ENCODE measurements at places on chromosomes 7 and 10. TPM values are rescaled to one million over a fixed set of nuclear protein-coding genes. Genes with fewer than 3 reads are reported as not detected.
A peak's percentile ranks its signal among the peaks of the same experiment; 100 is the strongest.

PCBD1 gene
- total RNA-seq: 38.3 TPM

SORCS1 gene
- 9.1 TPM for total RNA-seq

SMARCD3 gene
- total RNA-seq: 50.7 TPM

CEP55 gene
- 30.7 TPM for total RNA-seq

RBM20 gene
- total RNA-seq: 0.61 TPM

PI4K2A gene
- 19.4 TPM for total RNA-seq

HMX3 gene
- total RNA-seq: not detected

IRF5 gene
- not detected for total RNA-seq

SPOCK2 gene
- total RNA-seq: 1.4 TPM

KCNMA1 gene
- total RNA-seq: 0.93 TPM

HACD1 gene
- total RNA-seq: 14.6 TPM

KIF5B gene
- 94.9 TPM for total RNA-seq

PTF1A gene
- total RNA-seq: not detected

GJD4 gene
- not detected for total RNA-seq

DNA sequence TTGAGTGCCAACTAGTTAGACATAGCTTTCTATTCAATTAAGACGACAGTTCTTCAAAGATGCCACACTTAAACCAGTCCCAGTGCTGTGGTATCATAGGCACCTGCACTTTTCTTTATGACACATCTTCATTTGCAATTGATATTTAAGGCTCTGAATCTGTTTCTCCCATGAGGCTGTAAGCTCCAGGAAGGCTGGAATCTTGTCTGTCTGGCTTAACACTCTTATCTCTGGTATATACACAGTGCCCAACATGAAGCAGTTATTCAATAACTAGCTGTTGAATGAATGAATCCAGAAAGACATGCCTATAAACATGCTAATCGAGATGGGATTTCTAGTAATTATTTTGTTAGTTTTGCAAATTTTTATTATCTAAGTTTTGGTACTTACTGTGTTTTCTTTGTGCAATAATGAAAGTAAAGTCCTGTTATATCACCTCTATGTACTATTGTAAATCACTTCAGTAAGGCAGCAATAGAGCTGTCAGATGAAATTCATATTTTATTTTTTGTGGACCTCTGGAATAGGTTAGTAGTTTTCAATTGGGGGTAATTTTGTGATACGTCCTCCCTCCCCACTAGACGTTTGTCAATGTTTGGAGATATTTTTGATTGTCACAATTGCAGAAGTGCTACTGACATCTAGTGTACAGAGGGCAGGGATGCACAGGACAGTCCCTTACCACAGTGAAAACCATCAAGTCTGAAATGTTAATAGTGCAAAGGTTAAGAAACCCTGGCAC is 51.3 kb upstream of the STEAP4 start:
- no peak for DNase-seq

GRCh38 chr7:28433699-28434219 is 21.4 kb downstream of the CREB5 start:
- DNase-seq: no peak

GRCh38 chr10:16902606-16903005 is 85.4 kb upstream of the RSU1 start:
- no peak for DNase-seq

DNA sequence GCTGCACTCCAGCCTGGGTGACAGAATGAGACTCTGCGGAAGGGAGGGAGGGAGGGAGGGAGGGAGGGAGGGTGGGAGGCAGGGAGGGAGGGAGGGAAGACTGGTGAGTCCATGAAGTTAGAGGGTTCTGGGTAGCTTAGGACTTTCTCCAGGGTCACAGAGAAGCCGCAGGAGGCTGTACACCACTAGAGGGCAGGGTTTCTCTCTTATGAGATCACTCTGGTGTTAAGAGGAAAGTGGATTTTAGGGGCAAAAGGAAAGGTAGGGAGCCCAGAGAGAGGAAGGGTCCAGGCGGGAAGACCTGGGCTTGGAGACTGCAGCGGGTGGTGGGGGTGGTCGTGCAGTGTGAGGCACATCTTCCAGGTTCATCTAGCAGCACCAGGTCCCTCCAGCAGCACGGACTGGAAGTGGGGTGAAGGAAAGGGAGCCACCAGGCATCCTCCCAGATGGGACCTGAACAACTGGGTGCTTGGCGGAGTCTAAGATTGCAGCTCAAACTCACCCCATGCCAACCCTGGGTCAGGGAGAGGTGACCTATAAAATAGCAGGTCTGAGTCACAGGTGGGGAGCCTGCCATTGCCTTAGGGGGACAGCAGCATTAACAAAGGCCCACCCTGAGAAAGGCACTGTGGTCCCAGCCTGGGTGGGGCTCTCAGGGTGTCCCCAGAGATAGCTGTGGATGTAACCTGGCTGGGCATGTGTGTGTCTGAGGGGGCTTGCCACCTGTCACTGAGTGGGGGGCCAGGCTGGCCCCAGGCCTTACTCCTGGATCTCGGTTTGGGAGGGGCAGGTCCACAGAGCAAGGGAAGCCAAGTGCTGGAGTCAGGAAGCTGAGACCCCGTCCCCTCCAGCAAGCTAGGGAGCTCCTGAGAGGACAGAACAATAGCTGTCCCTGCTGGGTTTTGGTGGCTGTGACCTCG is 48.5 kb upstream of the SLC29A3 start:
- DNase-seq: peak; percentile 65

DNA sequence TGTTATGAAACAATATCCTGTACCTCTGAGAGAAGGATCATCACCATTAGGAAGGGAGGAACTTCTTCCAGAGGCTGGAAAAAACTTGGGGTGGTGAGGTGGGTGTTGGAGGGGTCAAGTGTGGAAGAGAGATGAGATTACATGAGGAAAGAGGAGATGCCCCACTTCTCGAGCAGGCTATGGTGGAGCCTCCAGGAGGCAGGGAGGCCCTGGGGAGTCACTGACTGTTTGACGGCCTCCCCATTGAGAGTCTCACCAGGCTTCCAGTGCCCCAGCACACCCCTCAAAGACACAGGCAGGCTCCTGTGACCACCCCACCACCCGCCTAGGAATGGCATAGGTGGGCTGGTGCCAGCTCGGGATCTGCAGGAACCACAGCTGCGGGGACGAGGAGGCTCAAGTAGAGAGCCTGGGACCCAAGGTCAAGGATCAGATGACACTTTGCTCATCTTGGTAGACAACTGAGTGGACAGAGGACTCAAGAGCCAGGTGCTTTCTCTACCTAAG is 185.3 kb upstream of the GDF10 start:
- DNase-seq: no peak

DNA sequence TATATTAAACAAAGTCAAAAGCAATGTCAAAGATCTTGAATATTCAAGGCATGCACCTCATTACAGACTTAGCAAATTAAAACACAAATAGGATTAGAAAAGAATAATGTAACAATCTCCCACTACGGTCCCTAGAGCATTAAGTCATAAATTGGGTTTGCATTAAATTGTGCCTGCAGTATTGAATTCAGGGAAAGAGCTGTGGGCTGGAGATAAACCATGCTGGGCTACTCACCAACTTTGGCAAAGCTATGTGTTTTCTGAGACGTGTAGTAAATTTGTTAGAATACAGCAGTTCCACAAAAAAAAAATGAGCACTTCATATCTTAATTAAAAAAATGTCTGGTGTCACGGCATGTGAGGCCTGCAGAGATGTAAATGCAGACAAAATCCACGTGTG is 241.6 kb downstream of the SNX10 start:
- no peak for DNase-seq

DNA sequence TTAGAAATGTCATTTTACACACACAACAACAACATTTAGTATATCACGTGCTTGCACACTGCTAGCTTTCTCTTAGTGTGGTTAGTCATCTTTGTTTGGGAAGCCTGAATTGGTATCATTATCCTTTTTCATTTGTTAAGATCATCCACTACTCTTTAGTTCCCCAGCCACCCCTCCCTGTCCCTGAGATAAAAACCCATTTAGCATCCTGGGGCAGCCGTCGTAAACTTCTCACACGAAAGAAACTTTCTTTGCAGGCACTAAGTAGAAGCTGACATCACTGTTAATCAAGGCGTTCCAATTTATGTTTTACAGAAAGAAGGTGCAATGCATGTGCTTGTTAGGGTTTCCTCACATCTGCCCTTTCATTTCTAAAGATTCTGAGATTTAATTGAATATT is 475.1 kb upstream of the FZD8 start:
- DNase-seq: no peak

- no peak for DNase-seq
Measured at GRCh38 chr10:14653271-14654161, 121.2 kb downstream of the FAM107B start.

GRCh38 chr7:28318101-28318762 is 94.1 kb upstream of the CREB5 start:
- no peak for DNase-seq

DNA sequence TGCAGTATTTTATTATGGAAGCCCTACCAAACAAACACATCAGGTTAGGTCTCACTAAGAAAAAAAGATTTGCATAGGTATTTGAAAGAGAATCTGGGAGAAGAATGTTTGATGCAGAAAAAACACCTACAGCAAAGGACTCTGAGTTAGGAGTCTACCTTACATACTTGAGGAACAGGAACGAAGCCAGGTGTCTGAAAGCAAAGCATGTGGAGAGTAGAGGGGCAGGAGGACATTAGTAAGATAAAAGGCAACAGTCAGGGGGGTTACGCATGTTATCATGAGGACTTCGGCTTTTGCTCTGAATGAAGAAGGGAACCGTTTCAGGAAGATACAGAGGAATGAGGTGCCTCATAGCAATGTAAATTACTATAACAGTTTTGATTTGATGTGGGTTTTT is 87.9 kb upstream of the PTER start:
- no peak for DNase-seq

DNA sequence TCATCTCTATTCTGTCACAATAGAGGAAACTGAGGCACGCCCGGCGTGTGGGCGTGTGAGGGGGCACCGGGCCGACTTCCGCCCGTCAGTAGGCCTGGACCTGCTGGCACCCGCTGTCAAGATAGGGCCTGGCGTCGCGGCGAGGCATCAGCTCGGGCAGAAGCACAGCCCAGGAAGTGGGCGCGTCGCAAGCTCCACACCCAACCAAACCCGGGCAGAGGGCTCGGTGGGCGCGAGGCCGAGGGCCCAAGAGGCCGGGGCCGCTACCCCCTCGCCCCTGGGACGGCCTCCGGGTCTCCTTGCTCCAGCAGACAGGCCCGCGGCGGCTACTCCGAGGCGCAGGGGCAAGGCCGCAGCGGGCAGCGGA is 91.2 kb downstream of the SPAG6 start:
- DNase-seq: no peak

DNA sequence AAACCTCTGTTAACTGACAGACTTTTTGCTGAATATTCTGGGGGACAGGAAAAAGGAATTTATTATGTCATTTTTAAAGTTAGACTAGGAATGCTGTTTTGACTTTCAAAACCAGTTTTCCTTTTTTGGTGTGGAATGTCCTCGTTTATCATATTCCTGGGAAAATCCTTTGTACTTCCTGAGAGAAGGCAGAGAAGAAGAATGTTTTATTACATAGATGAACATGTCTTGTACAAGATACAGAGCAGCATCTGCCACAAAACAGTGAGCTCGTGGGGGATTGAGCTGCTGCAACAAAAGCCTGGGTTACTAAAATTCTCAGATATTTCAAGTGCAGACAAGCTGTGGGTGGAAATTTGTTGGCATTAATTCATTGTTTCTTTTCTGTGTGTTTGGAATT is 20.2 kb downstream of the MCU start:
- DNase-seq: no peak

- DNase-seq: no peak
Measured at GRCh38 chr7:99762680-99763327, 21.2 kb downstream of the CYP3A4 start.

DNA sequence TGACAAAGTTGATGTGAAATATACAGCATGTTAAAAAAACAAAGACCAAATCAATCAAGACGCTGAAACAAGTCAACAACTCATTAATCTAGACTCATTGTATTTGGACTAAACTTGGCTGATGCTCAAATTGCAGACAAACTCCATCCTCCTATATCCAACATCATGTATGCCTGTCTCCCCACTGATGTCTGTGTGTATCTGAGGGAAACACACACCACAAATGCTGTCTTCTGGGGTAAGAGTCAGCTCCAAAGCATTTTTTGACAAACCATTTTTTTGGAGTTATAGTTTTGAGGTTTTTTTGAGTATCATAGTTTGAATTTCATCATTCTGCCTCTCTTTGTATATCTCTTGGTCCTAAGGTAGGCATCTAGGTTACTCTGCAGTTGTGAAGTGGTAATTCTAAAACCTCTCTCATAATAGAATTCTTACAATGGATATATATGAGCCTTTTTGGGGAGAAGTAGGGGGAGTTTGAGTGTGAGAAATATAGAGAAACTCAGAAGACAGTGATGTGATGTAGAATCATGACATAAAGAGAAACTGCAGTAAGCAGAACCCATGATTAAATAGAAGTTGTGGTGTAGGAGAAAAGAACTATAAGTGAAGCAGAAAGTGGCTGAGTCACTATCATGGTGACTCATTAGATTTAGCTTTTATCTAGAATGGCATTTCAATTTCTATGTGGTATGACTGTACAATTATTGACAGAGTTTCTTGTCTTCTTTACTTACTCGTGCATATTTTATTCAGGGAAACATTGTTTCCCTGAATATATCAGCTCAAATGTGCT is 1531.1 kb upstream of the LRRTM3 start:
- no peak for DNase-seq

- no peak for DNase-seq
Measured at GRCh38 chr7:48481235-48481634, 310.0 kb downstream of the ABCA13 start.

GRCh38 chr10:34816501-34817002 is 1.5 kb upstream of the PARD3 start:
- DNase-seq: peak; percentile 16

DNA sequence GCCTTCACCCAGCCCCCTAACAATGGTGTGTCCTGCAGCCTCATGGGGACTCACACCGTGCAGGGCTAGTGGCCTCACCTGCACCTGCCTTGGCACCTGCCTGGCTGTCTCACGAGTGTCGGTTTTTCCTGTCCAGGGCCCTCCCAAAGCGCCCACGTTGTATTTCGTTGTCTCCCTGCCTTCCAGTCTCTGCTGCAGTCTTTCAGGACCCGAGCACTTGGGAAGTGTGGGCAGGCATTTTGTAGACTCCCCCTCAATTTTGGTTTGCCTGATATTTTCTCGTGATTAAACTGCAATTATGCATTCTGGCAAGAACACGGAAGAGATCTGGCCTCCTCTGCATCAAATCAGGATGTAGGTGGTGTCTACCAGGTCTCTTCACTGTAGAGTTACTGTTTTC is 17.9 kb downstream of the BNIP3 start:
- DNase-seq: no peak

DNA sequence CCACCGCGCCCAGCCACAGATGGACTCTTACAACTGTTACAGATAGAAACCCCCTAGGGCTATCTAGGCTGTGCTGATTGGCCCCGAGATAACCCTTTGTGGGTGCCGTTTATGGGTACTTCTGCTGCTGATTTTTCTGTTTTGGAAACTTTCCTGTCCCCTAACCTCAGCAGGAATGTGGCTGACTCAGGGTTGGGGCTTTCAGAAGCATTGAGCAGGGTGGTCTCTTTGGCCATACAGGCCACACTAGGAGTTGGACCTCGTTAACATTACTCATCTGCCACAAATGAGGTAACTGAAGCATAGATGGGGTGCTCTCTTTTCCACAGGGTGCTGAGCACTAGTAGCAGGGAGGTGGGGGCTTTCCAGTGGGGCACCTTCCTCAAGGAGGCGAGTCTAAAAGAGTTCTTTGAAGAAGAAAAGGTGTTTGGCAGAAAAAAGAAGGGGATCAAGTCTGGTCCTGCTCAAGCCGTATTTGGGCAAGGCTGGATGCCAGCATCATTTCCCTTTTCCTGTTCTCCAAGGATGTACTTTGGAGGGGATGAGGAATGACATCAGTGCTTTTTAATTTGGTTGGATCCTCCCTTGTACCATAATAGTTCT is 6.4 kb downstream of the ZSCAN25 start:
- DNase-seq: no peak

- no peak for DNase-seq
Measured at GRCh38 chr10:122140941-122141623, 130.0 kb upstream of the BTBD16 start.
